Endodermal cell (in vitro differentiated cells): ENCODE measurements at places on chromosomes 6 and 20.

DNA sequence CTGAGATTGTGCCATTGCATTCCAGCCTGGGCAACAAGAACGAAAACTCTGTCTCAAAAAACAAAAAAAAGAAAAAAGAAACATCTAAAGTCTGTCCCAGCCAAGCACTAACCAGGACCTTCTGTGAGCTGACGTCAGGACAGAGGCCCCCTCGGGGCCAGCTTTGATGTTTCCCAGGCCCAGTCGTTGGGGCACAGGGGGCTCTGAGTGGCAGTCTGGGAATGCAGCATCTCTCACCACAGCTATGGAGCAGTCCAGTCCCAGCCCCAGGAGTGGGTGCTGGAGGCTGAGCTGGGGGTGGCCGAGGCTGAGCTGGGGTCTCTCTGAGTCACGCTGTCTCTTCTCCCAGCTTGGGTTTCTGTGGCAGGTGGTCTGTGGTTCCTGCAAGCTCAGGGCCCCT, 46.0 kb upstream of the SRF start:
- DNase-seq, result no peak

DNA sequence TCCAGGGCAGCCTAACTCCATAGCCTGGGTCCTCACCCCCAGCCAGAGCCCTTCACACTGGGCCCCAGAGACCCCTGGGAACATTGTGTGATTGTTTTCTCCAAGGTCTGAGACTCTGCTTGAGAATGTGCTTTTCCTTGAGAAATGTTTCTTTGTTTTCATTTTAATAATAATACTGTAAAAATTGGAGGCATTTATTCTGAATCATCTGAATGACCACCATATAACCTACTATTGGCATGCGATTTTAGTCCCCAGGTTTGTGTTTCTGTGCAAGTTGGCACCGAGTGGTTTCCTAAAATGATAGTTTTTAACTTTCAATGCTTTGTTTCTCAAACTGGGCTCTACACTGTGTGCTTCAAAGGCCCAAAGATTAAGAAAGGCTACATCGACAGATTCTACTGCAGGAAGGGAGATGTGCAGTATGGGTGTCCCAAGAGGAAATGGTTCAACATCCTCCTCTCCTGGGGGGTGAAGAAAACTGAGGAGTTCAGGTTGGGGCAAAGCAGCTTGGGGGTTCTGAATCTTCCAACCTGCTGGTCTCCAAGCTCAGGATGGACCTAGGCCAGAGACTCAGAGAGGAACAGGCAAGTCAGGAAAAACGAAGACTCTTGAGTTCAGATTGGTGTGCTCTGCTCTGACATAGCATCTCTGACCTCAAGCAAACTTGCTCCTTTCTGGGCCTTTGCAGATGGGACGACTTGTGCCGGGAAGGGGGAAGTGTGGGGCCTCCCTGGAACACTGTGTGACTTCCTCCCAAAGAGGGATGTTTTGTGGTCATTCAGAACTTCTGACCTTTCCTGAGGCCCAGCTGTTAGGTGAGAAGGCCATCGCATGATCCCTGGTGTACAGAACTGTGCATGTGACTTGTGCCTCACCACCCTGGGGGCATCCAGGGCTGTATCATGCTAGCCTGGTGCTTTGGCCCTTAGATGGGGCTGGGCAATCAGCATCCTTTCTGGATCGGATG, 31.0 kb downstream of the DAAM2 start:
- DNase-seq, result no peak

- no peak for DNase-seq
Observed at GRCh38 chr6:43274916-43275597, 23.0 kb upstream of the SLC22A7 start.

GRCh38 chr6:49618257-49618656, 18.4 kb downstream of the RHAG start:
- DNase-seq, result no peak

DNA sequence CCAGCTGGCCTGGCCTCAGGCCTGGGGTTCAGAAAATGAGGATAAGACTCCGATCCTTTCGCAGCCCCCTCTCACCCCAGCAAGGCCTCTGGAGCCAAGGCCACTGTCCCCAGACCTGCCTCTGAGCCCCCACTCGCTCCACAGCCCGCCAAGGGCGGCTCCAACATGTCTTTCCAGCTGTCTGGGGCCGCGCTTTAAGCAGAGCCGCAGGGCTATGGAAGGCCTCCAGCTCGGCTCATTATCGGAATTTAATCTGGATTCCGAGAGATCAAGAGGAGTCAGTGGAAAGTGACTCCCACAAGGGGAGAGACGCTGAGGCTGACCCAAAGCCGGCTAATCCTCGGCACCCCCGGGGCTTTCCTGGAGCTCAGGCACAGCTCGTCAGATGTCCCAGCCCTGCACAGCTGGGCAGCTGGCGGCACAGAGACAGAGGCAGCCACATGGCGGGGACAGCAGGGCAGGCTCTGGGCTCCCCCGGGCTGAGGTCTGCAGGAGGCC, 41.8 kb downstream of the BMP7 start:
- DNase-seq, result peak; percentile 70

DNA sequence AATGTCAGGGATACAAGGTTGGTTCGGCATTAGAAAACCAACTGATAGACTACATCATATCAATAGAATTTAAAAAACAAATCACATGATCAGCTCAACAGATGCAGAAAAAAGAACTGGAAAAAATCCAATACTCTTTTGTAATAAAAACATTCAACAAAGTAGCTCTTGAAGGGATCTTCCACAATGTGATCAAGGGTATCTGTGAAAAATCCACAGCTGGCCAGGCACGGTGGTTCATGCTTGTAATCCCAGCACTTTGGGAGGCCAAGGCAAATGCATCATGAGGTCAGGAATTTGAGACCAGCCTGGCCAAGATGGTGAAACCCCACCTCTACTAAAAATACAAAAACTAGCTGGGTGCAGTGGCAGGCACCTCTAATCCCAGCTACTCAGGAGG, 63.1 kb downstream of the ASCC3 start:
- no peak for DNase-seq

DNA sequence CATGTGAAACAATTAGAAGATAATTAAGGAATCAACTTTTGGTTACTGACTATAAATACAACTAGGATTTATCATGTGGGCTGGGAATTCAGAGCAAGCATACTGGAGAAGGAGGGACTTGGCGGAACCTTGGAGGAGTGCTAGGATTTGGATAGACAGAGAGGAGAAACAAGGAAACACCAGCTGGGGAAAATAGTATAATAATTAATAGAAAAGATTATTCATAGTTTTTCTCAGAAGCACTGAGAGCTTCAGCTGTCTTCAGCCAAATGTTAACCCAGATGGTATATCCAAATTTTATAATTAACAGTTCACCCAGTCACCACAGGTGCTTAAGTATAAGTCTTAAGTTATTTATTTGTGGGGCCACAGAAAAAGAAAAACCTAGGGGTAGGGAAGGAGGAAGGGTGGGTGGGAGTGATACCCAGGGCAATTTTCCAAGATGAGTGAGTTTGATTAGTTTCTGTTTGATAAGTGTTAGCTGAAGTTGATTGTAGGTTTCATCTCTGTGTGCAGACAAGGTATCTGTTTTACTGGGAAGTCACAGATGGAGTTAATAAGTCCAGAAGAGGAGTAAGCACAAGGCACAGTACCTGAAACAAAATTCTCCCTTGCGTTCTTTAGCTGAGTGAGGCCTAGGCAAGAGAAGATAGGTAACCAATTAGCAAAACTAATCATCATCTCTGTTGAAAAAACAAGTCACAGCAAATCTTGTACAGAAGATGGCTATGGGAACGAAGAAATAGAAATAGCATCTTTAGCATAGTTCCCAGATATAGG, 175.5 kb downstream of the TFAP2B start:
- DNase-seq, result no peak

GRCh38 chr6:20584100-20584731, 50.0 kb downstream of the CDKAL1 start:
- no peak for DNase-seq

GRCh38 chr6:87828044-87828443, 126.0 kb upstream of the AKIRIN2 start:
- no peak for DNase-seq

GRCh38 chr6:138087593-138088325, 19.5 kb downstream of the PERP start:
- DNase-seq, result peak; percentile 71

DNA sequence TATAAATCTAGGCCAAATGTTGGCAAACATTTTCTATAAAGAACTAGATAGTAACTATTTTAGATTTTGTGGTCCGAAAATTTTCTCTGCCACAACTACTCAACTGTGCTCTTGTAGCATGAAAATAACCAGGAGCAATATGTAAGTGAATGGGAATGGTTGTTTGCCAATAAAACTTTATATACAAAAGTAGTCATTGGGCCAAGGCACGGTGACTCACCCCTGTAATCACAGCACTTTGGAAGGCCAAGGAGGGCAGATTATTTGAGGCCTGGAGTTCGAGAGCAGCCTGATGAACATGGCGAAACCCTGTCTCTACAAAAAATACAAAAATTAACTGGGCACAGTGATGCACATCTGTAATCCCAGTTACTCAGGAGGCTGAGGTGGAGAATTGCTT, 617.1 kb downstream of the EPM2A start:
- no peak for DNase-seq

- DNase-seq, result peak; percentile 99
Observed at GRCh38 chr6:44655412-44656342, 268.2 kb downstream of the CDC5L start.

GRCh38 chr6:30613251-30614043, 3.6 kb downstream of the PPP1R10 start:
- no peak for DNase-seq

GRCh38 chr6:133198725-133199124, 42.4 kb upstream of the EYA4 start:
- DNase-seq, result no peak

DNA sequence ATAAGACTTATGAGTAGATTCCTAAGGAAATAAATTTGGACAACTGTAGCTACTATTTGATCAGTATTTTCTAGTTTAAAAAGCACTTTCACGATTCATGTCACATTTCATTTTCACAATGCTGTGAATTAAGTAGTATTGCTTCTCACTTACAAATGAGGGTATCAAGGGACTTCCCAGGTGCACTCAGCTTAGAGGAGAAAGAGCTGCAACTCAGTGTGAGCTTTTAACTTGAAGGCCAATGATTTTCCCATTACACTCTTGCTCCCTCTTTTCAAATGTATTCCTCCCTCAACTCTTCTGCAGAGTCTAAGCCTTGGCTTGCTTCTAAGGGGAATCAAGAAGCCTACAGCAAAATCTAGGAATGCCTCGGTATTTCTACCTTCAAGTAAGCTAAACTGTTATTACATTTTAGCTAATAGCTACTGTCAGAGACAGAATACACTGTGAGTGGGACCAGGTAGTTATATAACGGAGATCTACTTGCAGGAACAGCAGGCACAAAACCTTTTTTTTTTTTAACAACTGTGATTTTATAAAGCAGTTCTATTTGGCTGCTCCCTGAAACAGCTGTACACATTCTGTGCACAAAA, 339.0 kb downstream of the SYNE1 start:
- no peak for DNase-seq

- peak; percentile 99 for DNase-seq
Observed at GRCh38 chr6:82247505-82248272, at the start of gene IBTK. Gene IBTK (minus strand): TSS chr6:82247744. CDS start chr6:82240486, 7,258 bp downstream.

DNA sequence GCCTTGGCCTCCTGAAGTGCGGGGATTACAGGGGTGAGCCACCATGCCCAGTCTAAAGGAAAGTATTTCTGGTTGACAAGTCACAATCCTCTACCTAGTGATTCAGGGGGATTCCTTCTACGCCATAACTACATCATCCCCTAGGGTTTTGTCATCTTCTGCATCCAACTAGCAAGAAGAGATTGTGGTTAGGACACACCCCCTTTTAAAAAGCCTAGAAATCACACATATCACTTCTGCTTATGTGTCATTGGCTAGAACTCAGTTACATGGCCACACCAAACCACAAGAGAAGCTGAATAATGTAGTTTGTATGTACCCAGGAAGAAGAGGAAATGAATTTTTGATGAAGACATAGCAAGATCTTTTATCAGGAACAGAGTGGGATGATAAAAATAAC, 14.7 kb upstream of the CHD6 start:
- no peak for DNase-seq

GRCh38 chr20:23242556-23243180, 107.9 kb upstream of the NXT1 start:
- no peak for DNase-seq

GRCh38 chr20:4216142-4216735, 200.9 kb upstream of the RNF24 start:
- DNase-seq, result no peak
